DMS79 (cell line): ENCODE measurements at places on chromosomes 5 and 9.
A peak's percentile ranks its signal among the peaks of the same experiment; 100 is the strongest.

DNA sequence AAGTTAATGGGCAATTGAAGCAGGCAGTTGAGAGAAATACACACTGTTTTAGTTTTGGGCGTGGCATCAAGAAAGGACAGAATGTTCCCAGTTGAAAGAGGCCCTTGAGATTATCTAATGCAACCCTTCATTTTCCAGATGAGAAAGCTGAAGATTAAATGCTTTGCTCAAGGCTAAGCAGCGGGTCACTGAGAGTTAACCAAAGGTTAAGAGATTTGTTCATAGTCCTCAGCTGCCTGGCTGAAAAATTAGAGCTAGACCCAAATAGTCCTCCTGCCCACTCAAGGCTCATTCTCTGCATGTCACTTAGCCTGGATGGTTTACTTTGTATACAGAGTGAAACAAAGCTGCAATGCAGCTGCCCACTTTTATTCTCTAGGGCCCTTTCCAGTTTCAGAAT lies 46.7 kb upstream of the MAMDC2 start:
- DNase-seq = peak; percentile 83

DNA sequence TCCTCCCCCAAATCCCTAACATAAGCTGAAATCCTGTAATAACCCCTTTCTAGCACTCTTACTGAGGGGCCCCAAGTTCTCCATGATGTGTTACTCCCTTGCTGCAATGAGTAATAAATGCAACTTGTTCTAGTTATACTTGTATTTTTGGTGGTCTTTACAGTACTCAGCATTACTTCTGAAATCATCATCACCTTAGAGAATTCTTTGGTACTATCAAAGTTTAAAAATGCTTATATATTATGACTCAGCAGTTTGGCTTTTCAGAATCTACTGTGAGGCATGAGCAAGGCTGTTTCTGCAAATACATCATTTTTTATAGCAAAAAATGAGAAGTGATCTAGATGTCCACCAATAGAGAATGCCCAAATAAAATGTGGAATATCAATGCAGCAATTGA lies 20.7 kb upstream of the ROPN1L start:
- no peak for DNase-seq

DNA sequence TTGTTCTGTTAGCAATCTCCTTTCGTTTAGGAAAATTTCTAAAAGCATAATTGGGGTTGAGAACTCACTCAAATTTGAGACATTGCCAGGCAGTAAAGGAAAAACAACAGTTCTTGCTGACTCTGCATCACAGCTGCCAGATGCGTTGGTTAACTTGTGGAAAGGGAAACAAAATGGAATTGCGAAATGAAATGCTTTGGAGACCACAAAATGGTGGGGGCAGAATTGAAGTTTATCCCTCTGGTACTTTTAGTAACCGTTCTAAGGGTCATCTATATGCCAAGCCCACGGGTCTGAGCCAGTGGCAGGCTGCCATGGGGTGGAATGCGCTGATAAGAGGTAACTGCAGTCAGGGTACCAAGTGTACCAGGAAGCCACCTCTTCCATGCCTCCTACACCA lies 28.6 kb upstream of the SELENOP start:
- peak; percentile 18 for DNase-seq

DNA sequence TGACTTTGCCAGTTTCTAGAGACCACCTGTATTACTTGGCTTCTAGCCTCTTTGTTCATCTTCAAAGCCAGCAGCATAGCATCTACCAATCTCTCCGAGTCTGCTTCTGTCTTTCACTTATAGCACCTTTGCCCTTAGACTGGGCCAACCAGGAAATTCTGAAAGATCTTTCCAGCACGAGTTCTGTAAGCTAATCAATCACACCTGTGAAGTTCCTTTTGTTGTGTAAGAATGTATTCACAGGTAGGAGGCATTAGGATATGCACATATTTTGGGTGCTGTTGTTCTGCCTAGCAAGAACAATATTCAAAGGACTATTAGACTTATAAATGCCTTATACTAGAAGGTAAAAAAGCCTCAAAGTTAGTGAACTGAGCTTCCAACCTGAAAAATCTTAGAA lies 232.1 kb downstream of the CDH12 start:
- no peak for DNase-seq

GRCh38 chr5:150209099-150209635 lies 19.3 kb downstream of the SLC6A7 start:
- no peak for DNase-seq

- DNase-seq = no peak
These were observed 118.7 kb downstream of the PSD2 start for GRCh38 chr5:139914218-139914807.

DNA sequence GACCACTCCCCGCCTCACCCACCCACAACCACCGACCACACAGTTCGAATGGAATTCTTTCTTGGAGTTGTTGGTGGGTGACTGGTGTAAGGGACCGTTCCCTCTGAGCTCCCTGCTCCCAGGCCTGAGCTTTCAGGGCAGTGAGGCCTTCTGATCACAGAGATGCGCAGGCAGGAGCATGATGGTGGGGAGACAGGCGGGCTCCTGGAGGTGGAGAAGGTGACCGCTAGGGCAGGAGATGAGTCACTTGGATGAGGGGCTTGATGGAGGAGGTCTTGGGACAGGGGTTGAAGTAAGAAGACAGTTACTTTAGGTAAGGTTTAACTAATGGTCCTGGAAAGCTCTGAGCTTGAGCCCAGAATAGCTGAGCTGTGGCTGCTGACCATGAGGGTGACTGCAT lies 88.5 kb downstream of the HSPA4 start:
- DNase-seq = no peak

- DNase-seq = no peak
These were observed 65.7 kb downstream of the SREK1 start for GRCh38 chr5:66209794-66210193.

- no peak for DNase-seq
These were observed 44.8 kb upstream of the SNAPC3 start for GRCh38 chr9:15377625-15378540.

DNA sequence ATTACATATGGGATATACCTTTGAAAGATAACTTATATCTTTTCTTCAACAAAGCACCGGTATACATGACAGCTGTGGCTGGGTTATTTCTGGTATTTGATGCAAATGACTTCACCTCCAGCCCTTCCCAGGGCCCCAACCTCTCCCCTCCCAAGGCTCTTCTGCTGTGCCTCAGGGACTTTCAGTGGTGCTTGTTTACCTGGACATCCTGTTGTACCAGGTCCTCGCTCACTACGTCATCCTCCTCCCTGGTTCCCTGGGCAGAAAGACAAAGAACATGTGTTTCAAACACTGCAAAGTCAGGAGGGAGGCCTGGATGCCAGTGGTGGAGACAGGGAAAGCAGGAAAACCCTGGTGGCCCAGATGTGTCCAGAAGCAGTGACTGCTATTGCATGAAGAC lies 23.4 kb downstream of the ANXA6 start:
- no peak for DNase-seq

DNA sequence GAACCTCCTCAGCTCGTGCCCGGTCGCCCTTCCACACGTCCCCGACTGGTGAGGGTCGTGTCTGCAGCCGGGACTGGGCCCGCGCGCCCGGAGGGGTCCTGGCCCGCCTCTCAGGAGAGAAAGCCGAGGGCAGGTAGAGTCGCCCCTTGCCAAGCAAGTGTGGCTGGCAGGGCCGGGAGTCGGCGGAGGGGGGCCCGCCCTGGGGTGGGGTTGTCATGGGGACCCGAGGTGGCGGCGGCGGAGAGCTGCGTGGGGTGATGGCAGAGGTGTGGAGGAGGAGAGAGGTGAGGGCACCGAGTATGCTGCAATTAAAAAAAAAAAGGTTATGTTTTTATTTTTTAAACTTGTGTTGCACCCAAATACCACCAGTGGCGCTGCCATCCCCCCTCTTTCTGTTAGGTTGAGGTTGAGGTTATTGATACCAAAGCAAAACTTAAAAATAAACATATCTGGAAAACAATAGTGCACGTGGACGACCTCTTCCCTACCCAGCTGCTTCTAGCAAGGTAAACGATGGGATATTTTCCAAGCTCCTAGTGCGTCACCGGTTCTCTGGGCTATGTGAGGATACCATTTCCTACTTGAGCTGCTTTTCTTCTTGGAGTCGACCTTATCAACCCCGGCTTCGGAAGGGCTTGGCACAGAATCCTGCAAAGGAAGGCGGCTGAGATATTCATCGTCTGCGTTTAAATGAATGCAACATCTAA lies 660 bp downstream of the SCAMP1 start:
- peak; percentile 2 for DNase-seq

- DNase-seq = no peak
These were observed 5.5 kb downstream of the NEK6 start for GRCh38 chr9:124263213-124263612.

- DNase-seq = peak; percentile 43
These were observed 265.4 kb downstream of the RASEF start for GRCh38 chr9:82797534-82797933.

- no peak for DNase-seq
These were observed 873 bp downstream of the C9orf50 start for GRCh38 chr9:129619787-129620668.

- no peak for DNase-seq
These were observed 68.7 kb upstream of the ADAMTSL1 start for GRCh38 chr9:18405240-18405639.

DNA sequence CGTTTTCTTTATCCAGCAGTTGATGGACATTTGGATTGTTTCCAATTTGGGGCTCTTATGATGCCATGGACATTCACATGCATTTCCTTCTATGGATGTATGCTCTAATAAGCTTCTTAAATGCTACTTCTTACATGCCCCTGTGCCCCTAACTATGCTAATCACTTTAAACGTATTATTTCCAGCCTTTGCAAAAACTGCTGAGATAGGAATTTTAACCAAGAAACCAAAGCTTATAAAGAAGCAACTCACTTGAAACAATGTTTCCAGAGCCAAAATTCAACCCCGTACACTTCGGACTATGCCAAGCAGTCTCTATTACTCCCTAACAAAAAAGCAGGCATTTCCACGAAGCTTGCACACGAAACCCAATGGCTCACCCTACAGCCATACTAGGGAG lies 545.6 kb upstream of the WWC1 start:
- no peak for DNase-seq

DNA sequence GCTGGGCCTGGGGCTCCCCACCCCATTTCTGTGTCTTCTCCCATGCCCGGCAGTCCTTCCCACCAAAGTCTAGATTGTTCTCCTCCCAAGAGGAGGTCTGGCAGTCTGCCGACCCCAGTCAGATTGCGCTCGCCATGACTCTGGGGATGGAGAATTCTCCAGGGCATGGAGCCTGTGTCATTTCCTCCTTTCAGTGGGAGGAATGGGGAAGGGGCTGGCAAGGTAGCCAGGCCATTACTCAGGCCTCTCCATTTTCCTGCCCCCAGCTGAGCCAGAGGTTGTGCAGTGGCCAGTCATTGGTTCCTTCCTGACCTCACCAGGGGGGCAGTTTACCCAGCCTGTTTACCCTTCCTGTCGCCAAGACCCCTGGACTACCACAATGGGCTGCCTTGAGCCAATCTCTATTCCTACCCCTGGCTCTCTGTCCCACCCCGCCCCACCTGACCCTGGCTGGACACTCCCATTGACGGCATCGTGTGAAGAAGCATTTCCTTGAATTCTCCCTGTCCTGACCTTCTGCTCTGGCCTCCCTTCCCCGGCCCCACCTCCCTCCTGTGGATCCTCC lies 628 bp downstream of the SYNPO start:
- DNase-seq = no peak

- DNase-seq = no peak
These were observed 29.3 kb upstream of the ANKH start for GRCh38 chr5:14900693-14901461.

DNA sequence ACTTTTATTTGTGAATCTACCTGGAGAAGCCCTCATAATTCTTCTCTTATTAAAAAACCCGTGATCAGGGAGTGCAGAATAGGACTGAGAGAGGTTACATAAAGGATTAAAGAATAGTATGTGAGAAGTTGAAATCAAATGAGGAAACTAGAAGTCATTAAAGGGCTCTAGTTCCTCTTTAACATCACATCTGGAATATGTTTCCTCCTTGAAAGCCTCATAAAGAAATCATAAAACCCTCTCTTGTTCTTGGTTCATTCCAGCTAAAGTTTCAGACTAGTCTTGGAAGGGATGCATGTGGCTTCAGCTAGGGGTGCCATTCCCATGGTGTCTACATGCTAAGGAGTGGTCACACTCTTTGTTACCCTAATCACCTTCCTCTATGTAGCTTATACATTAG lies 5.7 kb upstream of the C5orf46 start:
- DNase-seq = no peak

DNA sequence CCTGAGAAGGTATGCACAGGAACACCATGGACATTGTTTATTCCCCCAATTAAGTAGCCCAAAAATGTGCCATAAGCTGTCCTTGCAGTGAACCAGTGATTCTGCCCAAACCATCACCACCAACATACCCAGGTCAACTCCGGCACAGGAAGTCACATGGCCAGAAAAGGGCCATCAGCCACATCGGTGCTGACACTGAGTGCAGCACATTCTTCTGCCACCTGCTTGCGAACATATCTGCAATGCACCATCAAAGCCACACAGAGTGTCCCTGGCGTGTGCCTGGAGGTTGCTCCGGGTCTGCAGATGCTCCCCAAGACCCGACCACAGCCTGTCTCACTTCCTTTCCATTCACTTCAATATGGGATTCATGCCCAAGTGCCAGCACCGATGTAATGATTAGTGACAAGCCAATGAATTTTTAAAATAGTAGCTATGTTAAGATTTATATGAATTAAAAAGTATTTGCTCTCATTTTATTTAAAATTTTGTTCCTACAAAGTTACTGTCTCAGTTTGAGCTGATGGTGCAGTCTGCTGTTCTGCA lies 37.6 kb downstream of the SYK start:
- no peak for DNase-seq

DNA sequence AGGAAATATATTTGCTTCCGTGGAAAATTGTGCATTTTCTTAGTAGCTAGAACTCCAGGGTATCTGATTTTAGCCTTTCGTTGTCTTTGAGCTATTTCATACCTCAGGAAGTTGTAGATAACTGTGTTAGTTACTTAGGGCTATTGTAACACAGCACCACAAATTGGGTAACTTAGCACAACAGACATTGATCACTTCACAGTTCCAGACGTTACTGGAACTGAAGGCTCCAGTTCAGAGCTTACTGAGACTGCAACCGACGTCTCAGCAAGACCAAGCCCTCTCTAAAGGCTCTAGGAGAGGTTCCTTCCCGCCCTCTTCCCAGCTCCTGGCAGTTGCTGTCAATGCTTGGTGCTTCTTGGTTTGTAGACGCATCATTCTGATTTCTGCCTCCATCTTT lies 17.7 kb upstream of the ANKRD33B start:
- DNase-seq = no peak

DNA sequence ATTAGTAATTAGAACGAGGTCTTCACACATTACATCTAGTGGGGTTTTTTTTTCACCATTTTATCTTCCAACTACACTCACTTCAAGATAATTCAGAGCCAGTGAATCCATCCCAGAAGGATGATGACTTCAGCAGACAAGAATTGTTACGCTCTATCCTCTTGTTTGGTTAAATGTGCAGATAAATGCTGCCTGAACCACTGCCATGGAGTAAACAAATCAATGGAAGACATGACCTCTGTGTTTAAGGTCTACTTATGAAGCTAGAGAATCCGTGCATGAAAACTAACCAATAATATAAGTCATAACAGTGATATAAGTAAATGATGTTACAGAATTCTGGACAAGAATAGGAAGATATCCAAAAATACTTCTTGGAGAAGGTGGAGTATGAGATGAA lies 602.6 kb downstream of the TLR4 start:
- no peak for DNase-seq

GRCh38 chr9:96137671-96138429 lies 164.1 kb downstream of the HSD17B3 start:
- DNase-seq = no peak
